CD4-positive, alpha-beta T cell (primary cell): ENCODE measurements at places on chromosomes 13 and 19.

- H3K27ac ChIP-seq: no peak overlapping the region
- DNase-seq: no peak
- H3K4me3 ChIP-seq: no peak overlapping the region
- H3K4me1 ChIP-seq: no peaks in the 10 kb centered on the region
Measured at GRCh38 chr13:26531742-26532141, 25.7 kb upstream of the WASF3 start.

GRCh38 chr13:63901630-63902029 lies 2486.0 kb upstream of the PCDH20 start:
- no peak overlapping the region for H3K4me3 ChIP-seq
- no peaks in the 10 kb centered on the region for H3K4me1 ChIP-seq
- no peak overlapping the region for H3K27ac ChIP-seq
- no peak for DNase-seq

DNA sequence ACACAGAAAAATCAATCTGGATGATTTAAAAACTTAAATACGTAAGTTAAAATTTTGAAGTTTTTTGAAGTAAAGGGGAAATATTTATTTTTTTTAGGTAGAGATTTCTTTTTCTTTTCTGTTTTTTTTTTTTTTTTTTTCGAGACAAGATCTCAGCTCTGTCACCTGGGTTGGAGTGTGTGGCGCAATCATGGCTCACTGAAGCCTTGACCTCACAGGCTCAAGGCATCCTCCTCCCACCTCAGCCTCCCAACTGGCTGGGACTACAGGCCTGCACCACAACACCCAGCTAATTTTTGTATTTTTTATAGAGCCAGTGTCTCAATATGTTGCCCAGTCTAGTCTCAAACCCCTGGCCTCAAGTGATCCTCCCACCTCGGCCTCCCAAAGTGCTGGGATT lies 120.4 kb upstream of the CLDN10 start:
- no peaks in the 10 kb centered on the region for H3K27me3 ChIP-seq
- H3K4me1 ChIP-seq: no peaks in the 10 kb centered on the region
- no peak for DNase-seq
- H3K4me3 ChIP-seq: no peak overlapping the region
- H3K27ac ChIP-seq: no peak overlapping the region

DNA sequence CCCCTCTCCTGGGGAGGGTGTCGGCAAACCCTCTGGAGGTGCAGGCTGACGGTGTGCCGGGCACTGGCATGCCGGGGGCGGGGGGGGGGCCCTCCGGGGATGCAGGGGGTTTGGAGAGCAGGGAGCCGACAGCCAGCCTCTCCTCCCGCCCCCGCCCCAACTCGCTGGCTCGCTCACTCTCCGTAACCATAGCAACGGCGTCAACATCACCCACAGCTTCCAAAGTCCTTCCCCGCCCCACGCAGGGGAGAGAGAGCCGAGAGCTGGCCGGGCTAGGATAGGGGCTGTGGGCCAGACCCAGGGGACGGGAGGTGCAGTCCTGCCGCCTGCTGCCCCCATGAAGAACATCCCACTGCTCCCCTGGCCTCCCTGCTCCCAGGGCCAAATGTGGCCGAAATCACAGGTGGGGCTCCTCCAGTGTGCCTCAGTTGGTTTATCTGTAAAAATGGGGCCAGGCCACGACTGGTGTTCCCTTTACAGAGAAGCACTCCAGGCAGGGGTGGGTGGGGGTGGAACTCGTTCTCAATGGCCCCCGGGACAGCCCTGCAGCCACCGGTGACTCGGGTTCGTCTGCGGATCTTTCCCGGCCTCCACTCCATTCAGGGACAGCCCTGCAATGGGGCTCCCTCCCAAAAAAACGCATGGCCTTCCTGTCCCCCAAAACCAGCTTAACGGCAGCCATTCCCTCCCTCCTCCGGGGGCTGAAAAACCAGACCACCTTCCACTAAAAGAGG lies 3.2 kb downstream of the KLF16 start:
- no peaks in the 10 kb centered on the region for H3K36me3 ChIP-seq
- H3K27ac ChIP-seq: peak overlapping the region; percentile 67
- peak overlapping the region; percentile 19 for H3K4me3 ChIP-seq
- peak; percentile 74 for DNase-seq
- H3K27me3 ChIP-seq: no peaks in the 10 kb centered on the region

GRCh38 chr19:35608251-35608650 lies 4.3 kb upstream of the HAUS5 start:
- peaks cover 37% of the 10 kb centered on the region for H3K4me1 ChIP-seq
- H3K27ac ChIP-seq: no peak overlapping the region
- no peaks in the 10 kb centered on the region for H3K36me3 ChIP-seq
- H3K27me3 ChIP-seq: no peaks in the 10 kb centered on the region
- DNase-seq: no peak
